ENCODE measurements at places on chromosomes 12 and 14. TPM values are rescaled to one million over a fixed set of nuclear protein-coding genes. Genes with fewer than 3 reads are reported as not detected.

KRT2 gene
- total RNA-seq: 3.6 TPM

MUCL1 gene
- 1.2 TPM for total RNA-seq

KRT74 gene
- total RNA-seq: 0.09 TPM

DNA sequence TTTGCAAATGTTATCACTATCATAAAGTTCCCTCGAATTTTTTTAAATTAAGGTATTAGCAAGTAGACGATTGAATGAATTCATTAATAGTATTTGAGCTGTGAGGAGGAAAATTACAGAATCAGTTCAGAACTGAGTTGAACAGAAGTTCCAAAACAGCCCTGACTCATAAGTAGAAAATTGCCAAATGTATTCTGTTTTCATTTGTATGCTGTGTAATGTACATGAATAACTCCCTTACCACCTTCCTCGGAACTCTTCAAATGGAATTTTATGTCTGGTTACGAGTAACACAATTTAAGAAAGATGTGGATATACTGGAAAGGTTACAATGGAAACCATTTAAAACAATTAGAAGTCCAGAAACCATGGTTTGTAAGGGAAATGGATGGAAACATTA is 283.3 kb upstream of the FAR2 start:
- no peak overlapping the region for H3K4me3 ChIP-seq
- H3K4me1 ChIP-seq: no peaks in the 10 kb centered on the region
- no peak for DNase-seq
- H3K27ac ChIP-seq: no peak overlapping the region
- no peaks in the 10 kb centered on the region for H3K27me3 ChIP-seq
- no peaks in the 10 kb centered on the region for H3K36me3 ChIP-seq

- no peaks in the 10 kb centered on the region for H3K4me1 ChIP-seq
- H3K27me3 ChIP-seq: no peaks in the 10 kb centered on the region
- DNase-seq: no peak
- H3K36me3 ChIP-seq: peaks cover 26% of the 10 kb centered on the region
- no peak overlapping the region for H3K27ac ChIP-seq
- H3K4me3 ChIP-seq: no peak overlapping the region
Observed at GRCh38 chr12:111505601-111506036, 93.5 kb downstream of the ATXN2 start.

GRCh38 chr12:56324206-56324605 is 8.4 kb upstream of the CNPY2 start:
- no peak for DNase-seq
- no peaks in the 10 kb centered on the region for H3K27me3 ChIP-seq
- H3K4me1 ChIP-seq: no peaks in the 10 kb centered on the region
- H3K36me3 ChIP-seq: peaks cover 82% of the 10 kb centered on the region
- no peak overlapping the region for H3K27ac ChIP-seq

DNA sequence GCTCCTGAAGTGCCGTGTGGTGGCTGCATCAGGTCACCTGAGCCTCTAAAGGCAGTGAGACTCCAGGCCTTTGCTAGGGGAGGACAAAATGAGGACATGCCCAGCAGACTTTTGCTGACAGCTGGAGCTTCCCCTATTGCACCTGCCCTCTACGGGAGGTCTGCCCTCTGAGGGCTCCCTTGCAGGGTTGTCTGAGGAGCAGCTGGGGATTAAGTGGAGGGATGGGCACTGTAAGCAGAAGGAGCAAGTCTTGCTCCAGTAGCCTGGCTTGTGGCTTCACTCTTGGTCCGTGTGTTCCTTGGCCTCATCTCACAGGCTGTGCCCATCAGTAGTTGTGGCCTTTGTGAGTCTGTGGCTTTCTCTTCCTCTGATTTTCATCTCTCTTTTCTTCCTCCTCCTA is 66.9 kb upstream of the NRXN3 start:
- DNase-seq: no peak
- H3K27me3 ChIP-seq: no peaks in the 10 kb centered on the region
- H3K27ac ChIP-seq: no peak overlapping the region
- no peak overlapping the region for H3K4me3 ChIP-seq

DNA sequence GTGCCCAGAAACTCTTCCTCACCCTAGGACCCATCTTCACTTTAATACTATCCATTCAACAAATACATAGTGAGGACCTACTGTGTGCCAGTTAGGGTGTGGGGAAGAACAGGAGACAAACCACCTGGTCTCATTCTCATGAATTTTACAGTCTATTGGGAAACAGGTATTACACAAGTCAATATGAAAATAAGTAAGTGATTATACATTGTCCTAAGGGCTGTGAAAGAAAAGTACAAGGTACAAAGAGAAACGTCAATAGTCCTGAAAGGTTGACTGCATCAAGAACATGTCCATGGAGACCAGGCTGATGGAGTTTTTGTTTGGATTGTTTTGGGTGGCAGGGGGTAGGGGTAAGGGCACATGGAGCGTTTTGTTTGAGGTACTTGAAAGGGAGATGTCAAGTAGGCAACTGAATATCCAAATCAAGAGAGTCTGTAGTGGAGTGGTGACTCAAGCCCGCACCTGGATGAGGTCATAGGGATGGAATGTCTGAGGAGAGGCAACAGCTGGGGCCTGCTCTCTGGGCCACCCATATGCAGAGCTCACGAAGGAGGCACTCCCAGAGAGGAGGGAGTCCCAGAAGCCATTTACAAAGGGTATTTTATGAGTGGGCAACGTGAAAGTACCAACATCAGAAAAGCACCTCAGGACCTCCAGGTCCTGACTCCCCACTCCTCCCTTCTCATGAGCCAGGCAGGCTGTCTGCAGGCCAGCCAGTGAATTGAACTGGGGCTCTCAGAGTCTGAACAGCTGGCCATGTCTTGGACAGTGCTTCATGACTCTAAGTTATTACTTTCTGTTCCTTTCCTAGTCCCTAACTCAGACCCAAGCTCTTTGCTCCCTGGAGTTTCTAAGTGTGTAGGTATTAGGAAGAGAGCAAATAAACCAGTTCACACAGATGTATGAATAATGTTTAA is 272.0 kb downstream of the ZFP36L1 start:
- H3K4me1 ChIP-seq: peaks cover 44% of the 10 kb centered on the region
- H3K27me3 ChIP-seq: no peaks in the 10 kb centered on the region
- H3K27ac ChIP-seq: peak overlapping the region; percentile 21
- DNase-seq: no peak

DNA sequence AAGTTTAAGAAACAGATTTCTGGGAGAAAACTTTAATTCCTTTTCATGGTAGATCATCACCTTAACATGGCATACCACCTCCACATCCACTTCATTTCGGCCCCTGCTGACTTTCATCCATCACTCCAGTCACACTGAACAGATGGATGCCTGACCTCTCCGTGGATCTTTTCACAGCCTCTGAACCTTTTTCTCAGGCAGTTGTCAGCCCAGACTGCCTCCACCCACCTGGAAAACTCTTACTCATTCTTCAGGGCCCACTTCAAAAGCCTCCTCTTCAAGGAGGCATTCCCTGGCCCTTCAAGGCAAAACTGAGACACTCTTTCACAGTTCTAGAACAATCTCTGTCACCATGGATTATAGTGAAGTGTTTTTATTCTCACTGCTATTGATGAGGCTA is 52.9 kb downstream of the GXYLT1 start:
- no peak overlapping the region for H3K4me3 ChIP-seq
- H3K27me3 ChIP-seq: no peaks in the 10 kb centered on the region
- no peaks in the 10 kb centered on the region for H3K36me3 ChIP-seq
- H3K27ac ChIP-seq: no peak overlapping the region

- DNase-seq: peak; percentile 56
- no peaks in the 10 kb centered on the region for H3K36me3 ChIP-seq
- H3K4me3 ChIP-seq: no peak overlapping the region
- H3K4me1 ChIP-seq: peaks cover 9% of the 10 kb centered on the region
- peak overlapping the region; percentile 94 for H3K27ac ChIP-seq
Observed at GRCh38 chr14:23119363-23120327, 590 bp upstream of the CEBPE start.

GRCh38 chr12:103929784-103930033 is 501 bp upstream of the HSP90B1 start:
- no peaks in the 10 kb centered on the region for H3K27me3 ChIP-seq
- H3K4me1 ChIP-seq: peaks cover 23% of the 10 kb centered on the region
- H3K4me3 ChIP-seq: peak overlapping the region; percentile 74
- peaks cover 14% of the 10 kb centered on the region for H3K36me3 ChIP-seq
- DNase-seq: no peak
